Activated T-helper 1 cell treated with anti-CD3 and anti-CD28 coated beads, Interleukin-2, amount 50 U/mL, for 16 hours (primary cell): ENCODE measurements at places on chromosomes 13 and 19.

DNA sequence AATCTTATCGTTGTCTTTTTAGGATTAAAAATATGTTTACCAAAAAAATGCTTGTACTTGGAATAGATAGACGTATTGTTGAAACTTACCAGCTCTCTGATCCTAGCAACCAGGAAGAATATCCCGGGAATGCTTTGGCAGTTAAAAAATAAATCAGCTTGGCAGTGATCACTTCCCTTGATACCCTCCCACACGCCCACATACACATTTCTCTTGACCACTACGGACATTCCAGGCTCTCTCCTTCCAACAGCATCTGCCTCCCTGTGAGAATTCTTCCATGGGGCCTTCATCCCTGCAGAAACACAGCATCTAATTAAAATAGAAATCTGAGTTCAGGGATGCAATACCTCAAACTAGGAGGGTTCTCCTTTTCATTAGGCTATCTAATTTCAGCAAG lies 57.9 kb downstream of the THSD1 start:
- no peak for DNase-seq

GRCh38 chr13:112947796-112948195 lies 21.2 kb upstream of the MCF2L start:
- DNase-seq = no peak

GRCh38 chr13:35695448-35695770 lies 218.9 kb upstream of the MAB21L1 start:
- DNase-seq = no peak

DNA sequence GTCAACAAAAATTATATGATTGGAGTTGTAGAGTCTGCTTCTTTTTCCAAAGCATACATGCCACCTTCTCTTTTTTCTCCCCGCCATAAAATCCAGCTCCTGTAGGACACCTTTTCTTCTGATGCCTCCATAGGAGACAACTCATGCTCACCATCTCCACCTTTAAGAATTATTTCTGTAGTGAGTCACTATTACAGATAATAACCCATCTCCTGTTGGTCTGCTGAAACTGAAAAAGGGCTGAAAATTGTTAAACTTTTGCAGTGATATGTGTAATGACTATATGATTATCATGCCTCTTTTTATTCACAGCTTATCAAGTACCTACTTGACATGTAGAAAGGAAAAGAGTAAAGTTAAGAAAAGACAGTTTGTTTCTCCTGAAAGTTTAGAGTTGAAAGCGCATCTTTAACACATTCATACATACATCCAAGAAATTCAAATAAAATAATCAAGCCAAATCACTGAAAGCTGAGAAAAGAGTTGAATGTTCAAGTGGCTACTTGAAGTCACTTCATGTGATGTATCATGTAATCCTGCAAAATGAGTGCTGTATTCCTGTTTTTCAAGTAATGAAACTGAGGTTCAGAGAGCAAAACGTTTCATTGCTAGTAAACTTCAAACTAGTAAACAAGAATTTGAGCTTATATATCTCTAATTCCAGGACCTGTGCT lies 35.5 kb upstream of the LPAR6 start:
- no peak for DNase-seq

- DNase-seq = no peak
Observed at GRCh38 chr13:50914848-50915247, 5.3 kb downstream of the RNASEH2B start.

DNA sequence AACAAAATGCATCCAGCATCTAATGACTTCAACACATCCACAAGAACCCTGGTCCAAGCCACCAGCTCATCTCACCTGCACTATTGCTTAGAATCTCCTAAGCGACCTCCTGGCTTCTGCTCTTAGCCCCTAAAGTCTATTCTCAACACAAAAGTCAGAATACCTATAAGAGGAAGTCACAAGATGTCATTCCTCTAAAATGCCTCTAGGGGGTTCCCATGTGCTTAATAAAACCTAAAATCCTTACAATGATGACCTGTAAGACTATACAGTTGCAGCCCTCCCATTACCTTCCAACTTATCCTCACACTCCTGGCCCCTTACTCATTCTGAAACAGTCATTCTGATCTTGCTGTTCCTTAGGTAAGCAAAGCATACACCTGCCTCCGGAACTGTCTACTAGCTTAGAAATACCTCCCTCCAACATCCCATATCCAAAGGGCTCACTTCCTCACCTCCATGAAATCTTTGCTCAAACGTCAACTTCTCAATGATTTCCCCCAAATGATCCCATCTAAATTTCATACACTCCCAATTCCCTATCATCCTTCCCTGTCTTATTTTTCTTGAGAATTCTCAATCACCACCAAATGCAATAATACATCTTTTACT lies 10.0 kb downstream of the ATP7B start:
- DNase-seq = no peak

- no peak for DNase-seq
Observed at GRCh38 chr13:35164324-35164932, 222.4 kb downstream of the NBEA start.

- no peak for DNase-seq
Observed at GRCh38 chr13:73861136-73861535, 273.1 kb downstream of the KLF12 start.

- no peak for DNase-seq
Observed at GRCh38 chr13:110006304-110006703, 219.9 kb upstream of the IRS2 start.

GRCh38 chr13:109751477-109751876 lies 34.9 kb downstream of the IRS2 start:
- no peak for DNase-seq

- no peak for DNase-seq
Observed at GRCh38 chr13:100363874-100364273, 224.7 kb downstream of the GGACT start.

GRCh38 chr13:110826861-110827672 lies 87.8 kb downstream of the ANKRD10 start:
- DNase-seq = no peak

DNA sequence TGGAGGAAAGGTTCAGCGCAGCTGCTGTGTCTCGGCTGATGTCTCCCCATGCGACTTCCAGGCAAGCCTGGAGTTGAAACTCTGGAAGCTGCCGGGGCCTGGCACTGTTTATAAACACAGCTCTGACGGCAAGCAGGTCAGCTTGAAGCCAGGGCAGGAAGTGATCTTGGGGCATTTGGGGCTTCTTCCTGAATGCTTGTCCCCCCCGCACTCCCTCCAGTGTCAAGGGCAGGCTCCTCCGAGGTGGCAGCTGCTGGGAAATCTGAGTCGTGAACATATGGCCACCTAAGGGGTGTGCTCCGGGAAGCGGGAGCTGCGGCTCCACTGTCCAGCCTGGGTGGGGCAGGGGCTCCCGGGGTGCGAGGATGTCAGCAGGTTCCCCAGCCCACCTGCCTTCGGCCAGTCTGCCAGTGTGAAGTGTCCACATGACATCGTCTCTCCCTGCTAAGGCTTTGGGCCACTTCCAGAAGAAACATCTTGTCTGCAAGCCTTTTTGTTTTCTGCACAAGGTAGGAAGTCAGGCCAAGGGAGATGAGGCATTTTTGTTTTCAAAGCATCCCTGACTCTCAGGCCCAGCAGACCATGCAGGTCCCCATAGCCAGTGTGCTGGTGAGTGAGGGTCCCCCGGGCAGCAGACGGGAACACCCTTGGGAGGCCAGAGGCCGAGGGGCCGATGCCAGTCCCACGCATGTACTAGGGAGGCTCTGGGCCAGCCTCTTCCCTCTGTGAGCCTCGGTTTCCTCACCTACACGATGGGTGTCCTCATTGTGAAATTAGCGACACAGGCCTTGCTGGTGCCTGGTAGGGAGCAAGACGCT lies 2.7 kb downstream of the PIAS4 start:
- DNase-seq = no peak

GRCh38 chr13:105599477-105600037 lies 935.9 kb downstream of the EFNB2 start:
- no peak for DNase-seq

GRCh38 chr13:36526897-36527296 lies 94.6 kb downstream of the CCNA1 start:
- DNase-seq = no peak

GRCh38 chr13:113155982-113156655 lies 2.3 kb upstream of the PROZ start:
- DNase-seq = no peak

DNA sequence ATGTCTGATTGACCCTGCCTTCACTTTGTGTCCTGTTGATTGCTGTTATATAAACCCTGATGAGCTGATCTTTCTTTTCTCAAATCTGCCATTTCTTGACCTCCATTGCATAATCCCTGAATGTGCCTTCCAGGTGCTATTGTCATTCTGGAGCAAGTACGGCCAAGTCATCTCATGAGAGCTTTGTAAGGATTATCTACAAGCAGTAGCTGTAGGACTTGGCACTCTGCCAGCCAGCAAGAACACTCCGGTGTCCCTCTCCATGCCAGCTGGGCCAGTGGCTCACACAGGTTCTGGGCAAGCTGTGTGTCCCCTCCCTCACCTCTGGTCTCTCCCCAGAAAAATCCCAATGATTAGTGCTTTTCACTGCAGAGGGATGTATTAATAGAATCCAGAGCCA lies 348.1 kb downstream of the FOXO1 start:
- no peak for DNase-seq

DNA sequence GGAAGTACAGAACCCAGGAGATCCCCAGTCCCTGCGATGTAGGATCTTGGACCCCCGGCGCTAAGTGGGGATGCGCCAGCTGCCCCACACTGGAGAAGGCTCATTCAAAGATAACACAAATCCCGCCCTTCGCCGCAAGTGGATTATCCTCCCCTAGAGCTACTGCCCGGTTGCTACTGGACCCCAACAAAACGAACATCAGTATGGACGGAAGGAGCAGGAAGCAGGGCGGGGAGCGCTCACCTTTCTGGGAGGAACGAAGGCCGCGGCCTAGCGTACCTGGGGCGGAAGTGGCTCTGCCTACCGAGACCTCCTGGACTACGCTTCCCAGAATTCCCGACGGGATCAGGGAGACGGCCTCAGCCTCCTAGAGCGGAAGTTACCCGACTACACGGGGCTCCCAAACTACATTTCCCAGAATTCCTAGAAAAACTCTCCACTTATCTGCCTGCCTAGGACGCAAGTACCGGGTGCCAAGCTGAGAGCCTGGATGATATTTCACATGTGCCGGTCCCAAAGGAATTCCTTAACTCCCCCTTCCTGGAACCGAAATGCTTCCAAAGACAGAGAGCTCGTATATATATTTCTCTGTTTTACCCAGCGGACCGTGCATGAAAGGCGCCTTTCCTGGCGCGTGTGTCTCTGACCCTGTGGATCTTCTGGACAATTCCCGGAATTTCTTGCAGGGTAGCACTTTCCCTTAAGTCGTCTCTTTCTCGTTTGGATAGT lies at the start of gene ZNF112:
TSS of gene ZNF112 (minus strand) at position 298 of the 729 bp plus-strand sequence. CDS start 16,141 bp downstream, outside the sequence.
- no peak for DNase-seq

DNA sequence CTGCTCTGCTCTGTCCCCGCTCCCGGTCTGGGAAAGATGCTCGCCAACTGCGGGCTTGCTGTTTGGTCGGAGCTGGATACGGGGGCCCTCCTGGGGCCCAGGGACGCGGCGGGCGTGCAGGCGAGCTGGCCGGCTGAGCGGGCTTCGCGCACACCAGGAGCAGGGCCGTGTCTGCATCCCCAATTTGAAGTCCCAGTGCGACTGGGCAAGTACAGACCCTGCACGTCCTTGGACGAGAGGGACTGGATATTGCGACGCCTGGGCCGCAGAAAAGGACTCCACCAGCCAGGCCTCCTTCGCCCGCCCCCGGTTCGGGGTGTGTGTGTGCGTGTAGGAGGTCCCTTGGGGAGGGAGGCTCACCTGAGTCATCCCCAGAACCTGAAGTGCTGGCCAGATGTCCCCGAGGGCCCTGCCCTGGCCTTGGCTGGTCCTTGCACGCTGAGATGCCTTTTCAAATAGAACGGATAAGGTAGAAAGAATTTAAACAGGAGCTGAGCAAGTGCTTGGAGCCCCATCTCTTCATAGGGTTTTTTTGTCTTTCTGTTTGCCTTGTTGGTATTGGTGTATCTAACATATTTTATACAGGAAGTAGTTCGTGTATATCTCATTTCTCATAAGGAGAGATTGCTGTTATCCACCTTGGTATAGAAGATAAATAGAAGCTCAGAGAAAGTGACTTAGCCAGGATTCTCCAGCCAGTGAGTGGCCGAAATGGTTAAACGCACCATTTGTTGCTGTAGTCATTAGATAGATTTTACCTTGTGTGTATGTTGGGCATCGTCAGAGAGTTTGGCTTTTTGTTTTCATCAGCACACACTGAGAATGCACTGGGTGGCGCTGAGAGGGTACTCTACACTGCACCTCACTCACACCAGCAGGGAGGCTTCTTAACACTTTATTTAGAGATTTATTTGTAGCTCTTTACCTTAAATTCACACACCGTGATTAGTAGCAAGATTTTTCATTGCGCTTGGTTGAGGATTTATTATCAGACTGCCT lies 1.1 kb downstream of the NAXD start:
- no peak for DNase-seq

DNA sequence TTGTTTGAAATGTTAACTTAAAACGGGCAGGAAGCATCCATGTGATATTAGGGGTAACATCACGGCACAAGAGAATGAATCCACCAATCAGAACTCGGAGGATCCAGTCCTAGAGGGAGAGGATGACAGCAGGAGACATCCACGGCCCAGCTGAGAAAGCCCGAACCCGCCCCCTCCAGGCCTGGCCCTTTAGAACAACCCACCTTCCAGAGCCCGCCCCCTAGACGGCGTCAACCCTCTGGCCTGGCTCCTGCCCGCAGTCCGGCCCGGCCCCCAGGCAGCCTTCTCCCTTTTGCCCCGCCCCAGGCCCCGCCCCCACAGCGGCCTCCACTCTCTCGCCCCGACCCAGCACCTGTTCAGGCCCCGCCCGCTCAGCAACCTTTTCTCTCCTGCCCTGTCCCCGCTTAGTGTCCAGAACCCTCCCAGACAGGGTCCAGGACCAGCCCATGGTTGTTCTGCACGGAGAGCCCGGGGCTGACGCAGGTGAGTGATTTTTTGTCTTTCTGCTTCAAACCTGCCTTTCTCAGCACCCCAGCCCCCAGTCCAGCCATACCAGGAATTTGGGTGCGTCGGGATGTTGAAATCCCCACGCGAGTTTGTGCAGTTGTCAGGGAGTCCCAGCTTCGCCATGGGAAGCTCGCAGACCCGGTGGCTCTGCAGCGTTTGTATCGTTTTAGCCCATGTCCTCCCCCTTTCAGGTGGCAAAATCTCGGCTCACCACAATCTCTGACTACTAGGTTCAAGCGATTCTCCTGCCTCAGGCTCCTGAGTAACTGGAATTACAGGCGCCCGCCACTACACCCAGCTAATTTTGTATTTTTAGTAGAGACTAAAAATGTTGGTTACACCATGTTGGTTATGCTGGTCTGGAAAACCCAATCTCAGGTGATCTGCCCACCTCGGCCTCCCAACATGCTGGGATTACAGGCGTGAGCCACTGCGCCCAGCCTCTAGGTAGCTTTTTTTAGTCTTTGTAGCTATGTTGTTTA lies 16.1 kb downstream of the ZNF816 start:
- no peak for DNase-seq

- no peak for DNase-seq
Observed at GRCh38 chr13:28299916-28300315, 161.6 kb downstream of the PAN3 start.

DNA sequence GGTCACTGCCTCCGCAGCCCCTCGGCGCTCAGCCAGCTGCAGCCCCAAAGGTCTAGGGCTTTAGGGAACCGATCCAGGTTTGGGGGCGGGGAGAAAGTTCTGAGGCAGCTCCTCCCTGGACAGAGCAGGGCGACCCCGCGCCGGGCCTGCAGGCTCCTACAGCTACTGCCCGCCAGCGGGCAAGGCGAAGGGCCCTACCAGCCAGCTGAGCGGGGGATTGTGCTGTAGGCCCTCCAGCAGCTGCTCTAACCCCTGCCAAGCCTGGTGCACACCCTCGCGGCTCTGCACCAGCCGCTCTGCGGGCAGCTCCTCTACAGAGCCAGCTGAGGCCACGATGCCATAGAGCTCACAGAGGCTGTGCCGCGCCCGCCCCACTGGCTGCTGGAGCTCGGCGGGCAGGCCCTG lies 14.0 kb downstream of the PLIN4 start:
- DNase-seq = no peak
